ENCODE measurements at places on chromosomes 7 and 10.

DNA sequence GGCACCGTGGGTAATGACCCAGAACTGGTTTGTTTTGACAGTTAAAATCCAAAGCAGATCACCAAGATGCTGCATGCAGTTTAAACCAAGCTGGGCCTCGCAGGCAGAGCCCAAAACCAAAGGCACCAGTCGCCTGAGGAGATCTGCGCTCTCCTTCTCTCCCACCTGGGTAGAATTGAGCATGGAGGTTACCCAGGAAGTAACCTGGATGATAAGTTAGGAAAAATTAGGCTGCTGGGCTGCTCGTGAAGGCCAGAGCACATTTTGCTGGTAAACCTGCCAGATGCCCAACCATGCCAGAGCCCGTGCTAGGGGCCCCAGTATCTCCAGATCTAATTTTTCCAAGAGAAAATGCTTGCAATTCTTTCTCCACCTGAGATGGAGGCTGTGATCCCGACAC lies 388.3 kb upstream of the MGMT start:
- no peak for DNase-seq

GRCh38 chr7:83077328-83077727 lies 85.4 kb downstream of the PCLO start:
- DNase-seq = no peak

DNA sequence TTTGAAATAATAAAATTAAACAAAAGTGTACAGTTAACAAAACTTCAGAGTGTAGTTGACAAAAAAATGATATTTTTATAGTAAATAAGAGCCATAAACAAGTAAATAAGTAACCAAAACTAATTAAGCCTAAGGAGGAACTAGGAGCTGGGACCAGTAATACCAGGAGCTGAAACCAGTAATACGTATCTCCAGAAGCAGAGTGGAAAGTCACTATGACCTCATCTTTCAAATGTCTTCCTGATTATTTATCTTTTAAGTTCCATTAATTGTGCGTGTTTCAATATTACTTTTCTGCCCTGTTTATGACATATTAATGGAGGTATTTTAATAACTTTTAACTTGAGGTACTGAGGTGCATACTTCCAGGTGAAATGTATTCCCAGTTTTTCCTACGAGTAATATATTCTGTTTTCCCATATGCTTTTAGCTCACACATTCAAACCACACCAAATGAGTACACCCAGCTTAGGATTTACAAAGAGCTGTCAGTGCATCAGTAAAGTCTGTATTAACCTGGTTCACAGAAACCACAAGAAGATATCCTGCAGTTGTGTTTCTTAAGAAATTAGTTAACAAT lies 283.7 kb upstream of the HGF start:
- DNase-seq = no peak

DNA sequence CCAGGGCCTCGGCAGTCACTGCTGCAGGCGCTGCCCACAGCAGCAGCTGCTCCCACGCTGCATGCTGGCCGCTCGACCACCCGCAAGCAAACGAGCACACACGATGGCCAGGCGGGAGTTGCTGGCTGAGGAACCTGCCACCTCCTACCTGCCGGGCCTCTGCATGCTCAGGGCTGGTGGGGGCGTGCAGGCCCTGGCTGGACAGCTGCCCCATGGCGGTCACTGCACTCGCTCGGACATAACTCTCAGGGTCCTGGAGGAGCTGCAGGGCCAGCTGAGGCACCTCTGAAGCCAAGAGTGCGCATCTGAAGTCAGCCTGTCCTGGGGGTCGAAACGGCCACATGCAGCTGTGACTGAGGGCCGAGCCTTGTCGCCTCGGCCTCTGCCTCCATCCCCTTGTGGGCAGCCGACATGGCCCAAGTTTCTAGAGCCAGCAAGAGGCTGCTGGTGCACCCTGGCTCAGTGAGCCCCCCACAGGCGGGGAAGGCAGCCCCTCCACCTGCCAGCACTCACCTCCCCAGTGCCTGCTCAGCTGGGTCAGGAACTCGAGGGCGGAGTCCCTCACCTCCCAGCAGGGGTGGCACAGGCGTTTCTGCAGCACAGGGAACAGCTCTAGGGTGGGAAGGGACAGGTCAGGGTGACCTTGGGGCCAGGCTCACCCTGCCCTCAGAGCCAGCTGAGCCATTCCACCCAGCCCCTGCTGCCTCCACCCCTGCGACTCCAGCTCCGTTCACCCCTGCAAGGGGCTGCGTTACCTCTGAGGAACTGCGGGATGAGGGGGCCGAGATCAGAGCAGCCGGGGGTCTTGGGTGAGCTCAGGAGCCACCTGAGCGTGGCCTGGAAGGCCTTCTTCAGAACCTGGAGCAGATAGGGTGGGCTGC lies 16.1 kb downstream of the BRAT1 start:
- DNase-seq = no peak
